ENCODE measurements at places on chromosomes 12 and 14.

DNA sequence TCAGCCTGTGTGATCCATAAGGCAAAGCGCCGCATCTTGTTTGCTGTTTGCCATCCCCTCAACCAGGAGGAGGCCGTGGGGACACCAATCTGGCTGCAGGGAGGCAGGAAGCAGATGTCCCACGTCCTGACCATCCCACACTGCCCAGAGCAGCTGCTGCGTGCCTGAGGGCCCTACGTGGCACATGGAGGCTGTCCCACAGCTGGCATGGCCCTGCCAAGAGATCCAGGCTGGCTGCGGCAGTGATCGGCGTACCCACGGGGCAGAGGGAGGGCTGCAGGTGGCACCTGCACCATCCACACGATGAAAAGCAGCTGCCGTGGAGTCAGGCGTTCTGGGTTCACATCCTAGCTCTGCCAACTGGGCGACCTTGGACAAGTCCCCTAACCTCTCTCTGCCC, 42.0 kb downstream of the NCOR2 start:
- DNase-seq, result no peak

- DNase-seq, result peak; percentile 95
Observed at GRCh38 chr14:94548999-94549985, 11.9 kb upstream of the SERPINA4 start.

GRCh38 chr14:23555533-23555881, 564 bp upstream of the THTPA start:
- no peak for DNase-seq

GRCh38 chr14:37591941-37592481, 3.0 kb downstream of the FOXA1 start:
- no peak for DNase-seq

DNA sequence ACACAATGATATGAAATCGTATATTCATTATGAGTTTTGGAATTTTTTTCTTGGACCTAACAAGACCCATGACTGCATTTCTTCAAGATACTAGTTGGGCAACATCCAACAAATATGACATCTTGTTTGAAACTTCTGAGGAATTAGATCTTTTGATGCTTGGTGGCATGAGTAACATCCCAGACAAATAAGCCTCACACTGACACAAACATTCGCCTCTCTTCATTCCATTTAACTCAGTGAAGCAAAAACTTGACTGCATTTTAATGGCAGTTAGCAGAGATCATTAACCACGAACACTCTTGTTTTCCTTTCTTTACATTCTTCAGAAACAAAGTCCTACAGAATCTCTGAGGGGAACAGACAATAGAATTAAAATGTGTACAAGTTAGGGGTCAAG, 758.3 kb downstream of the C12orf50 start:
- no peak for DNase-seq

- DNase-seq, result no peak
Observed at GRCh38 chr14:60532442-60532841, 23.5 kb downstream of the SIX6 start.

DNA sequence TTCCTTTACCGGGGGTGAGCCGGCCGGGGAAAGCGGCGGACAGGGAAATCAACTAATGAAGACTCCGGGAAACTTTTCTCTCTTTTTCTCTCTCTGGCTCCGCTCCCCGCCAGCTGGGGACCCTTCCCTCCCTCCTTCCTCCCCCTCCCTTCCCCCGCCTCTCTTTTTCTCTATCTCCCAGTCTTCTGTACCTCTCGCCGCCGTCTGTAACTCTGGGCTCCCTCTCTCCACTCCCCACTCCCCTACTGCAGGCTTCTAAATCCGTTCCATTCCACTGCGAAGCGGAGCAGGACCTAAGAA, 6.9 kb upstream of the HOXC11 start:
- no peak for DNase-seq

DNA sequence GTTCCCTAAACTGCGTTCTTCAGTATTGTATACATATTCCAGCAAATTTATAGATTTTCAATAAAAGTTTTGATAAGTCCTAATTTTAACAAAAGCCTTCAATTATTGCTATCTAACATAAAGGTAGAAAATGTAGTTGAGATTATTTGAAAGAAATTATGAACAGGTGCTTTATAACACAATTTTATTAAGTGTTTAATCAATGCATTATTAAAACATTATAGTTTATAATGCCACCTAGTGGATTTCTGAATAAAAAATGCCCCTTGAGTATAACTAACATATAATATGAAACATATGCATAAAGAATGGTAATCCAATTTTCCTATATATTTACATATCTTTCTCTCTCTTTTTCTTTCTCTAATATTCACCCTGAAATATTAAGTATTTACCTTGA, 515.3 kb downstream of the SLC6A15 start:
- no peak for DNase-seq

DNA sequence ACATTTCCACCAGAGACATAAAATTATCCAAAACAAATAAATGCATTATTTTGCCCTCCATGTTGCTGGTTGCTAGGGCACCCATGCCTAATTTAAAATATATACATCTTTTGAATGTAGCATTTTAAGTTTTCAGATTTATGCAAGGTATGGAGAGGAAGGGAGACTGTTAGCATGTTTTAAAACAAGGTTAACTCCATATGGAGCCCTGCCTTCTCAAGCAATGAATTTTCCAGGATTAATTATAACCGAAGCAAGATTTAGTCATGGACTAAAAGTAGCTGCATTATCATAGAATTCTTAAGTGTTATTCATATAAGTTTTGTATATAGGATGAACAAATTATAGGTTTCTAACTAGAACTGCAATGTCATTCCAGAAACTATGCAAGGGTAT, 37.2 kb downstream of the TRMT5 start:
- no peak for DNase-seq

GRCh38 chr14:54600717-54601109, 33.8 kb downstream of the SAMD4A start:
- DNase-seq, result no peak

DNA sequence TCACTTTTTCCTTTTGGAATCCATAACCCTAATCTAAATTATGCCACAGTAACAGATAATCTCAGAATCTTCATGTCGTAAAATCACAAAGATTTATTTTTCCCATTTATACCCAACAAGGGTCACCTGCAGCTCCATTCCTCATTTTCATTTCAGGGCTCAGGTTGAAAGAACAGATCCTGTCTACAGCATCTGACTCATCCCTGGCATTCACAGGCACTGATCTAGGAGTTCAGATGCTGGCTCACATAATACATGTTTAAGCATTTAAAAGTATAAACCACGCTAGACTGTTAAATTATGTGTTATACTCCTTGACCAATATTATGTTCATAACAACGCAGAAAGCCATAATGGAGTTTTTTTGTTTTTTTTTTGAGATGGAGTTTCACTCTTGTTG, 58.3 kb downstream of the STON2 start:
- no peak for DNase-seq

DNA sequence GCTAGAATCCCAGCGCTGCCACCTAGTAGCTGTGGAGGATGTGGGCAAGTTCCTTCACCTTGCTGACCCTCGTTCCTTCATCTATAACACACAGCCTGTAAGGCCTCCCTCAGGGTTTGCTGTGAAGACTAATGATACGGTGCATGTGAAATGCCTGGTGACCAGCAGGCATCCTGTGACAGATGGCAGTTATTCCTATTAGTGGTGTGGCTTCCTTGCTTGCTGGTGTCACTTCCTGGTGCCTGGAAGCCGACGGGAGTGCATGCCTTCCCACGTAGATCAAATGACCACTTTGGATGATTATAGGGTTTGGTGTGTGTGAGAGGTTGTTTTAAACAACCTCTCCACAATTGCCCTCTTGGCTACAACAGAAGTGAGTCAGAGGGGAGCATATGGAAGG, 894.9 kb downstream of the VRK1 start:
- DNase-seq, result no peak

DNA sequence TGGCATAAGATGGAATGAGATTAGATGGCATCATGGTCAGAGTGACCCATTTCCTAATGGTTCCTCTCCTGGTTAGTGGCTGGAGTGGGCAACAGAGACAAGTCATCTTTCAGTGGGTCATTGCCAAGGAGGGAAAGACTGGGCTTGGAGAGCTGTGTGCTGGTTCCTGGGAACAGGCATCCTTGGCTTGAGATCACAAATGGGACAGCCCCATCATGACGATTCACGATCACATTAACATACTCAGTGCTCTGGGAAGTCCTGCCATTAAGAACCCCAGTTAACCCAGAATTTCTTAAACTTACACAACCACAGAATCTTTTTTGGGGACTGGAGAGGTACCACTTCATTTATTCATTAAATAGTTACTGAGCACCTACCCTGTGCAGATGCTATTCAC, 27.3 kb downstream of the CHST11 start:
- no peak for DNase-seq
